ENCODE measurements at places on chromosomes 11 and 22.

DNA sequence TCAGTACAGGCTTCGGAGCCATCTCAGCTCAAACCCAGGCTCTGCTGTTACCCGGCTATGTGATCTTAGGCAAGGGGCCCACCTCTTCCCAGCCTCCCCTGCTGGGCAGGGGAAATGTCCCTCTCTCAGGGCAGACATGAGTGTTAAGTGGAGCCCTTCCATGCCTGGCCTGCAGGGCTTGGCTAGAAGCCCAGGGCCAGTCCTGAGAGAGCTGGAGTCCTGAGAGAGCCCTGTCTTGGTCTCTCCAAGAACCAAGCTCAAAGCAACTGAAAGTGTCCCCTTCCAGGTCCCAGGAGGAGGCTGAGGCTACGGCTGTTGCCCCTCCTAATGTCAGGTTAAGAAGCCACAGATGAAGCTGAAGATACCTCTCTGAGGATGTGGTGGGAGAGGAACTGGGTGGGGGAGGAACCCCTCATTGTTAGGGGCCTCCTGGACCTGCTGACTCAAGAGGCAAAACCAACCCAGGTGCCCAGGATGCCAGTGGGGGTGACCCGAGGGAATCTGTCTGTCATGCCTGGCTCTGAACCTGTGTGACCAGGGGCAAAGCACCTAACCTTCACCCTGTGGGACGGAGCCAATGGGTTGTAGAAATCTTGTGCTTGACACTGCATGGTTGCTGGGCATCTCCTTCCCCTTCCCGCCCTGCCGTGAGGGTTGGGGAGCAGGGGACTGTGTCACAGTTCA lies 4.2 kb downstream of the ZP1 start:
- no peak for DNase-seq

DNA sequence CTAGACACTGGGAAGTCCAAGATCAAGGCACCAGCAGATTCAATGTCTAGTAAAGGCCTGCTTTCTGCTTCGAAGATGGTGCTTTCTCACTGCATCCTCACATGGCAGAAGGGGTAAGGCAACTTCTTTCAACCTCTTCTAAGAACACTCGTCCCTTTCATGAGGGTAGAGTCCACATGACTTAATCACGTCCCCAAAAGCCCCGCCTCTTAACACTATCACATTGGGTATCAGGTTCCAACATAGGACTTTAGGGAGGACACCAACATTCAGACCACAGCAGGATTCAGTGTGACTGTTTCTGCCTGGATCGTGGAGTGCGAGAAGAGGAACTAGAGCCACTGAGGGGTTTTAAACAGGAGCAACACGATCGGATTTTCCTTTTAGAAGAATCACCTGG lies 3.7 kb upstream of the TIRAP start:
- no peak for DNase-seq

DNA sequence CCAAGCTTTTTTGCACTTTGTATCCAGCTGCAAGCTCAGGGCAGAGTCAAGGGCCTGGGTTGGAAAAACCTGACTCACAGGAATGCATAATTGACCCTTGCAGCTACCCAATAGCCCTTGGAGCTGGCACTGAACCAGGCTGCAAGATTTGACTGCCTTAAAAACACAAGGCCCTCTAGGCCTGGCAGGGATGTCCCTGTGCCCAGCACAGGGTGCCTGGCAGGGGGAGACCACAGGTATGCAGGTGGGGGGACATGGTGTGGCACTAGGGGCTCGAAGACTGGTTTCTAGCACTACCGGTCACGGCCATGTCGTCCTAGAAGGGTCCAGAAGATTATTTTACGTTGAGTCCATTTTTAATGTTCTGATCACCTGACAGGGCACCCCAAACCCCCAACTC lies 30.2 kb downstream of the SBF1 start:
- DNase-seq = no peak

- no peak for DNase-seq
Observed at GRCh38 chr22:29044657-29045176, 16.9 kb downstream of the C22orf31 start.

GRCh38 chr11:105181100-105181499 lies 41.5 kb upstream of the CARD18 start:
- DNase-seq = no peak

GRCh38 chr11:12876340-12876739 lies 132.8 kb upstream of the RASSF10 start:
- no peak for DNase-seq

DNA sequence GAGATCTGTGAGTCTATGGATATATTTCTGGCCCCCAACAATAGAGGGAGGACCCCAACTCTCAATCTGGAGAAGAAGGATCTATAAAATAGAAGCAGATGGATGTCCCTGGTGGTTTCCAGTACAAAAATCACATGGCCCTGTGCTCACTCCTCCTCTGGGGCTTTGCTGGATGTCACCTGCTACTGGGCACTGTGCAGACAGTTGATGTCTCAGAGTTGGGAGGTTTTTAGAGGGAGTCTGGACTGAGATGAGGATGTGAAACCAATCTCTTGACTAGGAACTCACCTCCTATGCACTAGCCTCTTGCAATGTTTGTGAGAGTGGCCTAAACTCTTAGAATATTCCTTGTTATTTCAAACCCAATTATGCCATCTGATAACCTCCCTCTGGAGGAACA lies 107.2 kb downstream of the SCN3B start:
- no peak for DNase-seq

GRCh38 chr22:32837803-32838202 lies 36.3 kb downstream of the TIMP3 start:
- no peak for DNase-seq

DNA sequence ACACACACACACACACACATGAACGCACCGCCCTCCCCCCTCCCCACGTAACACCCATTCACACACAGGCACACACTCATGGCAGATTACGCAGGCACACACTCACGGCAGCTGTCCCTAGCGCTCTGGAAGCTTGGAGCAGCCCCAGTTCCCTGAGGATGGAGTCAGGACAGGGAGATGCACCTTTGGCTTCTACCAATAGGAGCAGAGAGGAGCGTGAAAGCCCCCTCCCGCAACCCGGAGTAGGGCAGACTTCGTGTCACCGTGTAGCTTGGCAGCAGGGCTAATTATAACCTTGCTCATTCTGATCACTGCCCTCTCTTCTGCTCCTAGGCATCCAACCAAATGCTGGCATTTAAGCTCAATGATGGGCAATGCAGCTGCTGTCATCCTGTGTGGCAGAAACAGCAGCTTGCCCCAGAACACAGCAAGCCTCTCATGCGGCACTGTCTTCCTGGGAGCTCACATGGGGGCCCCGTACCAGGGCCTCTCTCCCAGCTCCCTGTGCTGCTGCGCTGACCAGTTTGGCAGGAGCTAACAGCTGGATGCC lies 31.9 kb downstream of the ANKK1 start:
- DNase-seq = no peak

DNA sequence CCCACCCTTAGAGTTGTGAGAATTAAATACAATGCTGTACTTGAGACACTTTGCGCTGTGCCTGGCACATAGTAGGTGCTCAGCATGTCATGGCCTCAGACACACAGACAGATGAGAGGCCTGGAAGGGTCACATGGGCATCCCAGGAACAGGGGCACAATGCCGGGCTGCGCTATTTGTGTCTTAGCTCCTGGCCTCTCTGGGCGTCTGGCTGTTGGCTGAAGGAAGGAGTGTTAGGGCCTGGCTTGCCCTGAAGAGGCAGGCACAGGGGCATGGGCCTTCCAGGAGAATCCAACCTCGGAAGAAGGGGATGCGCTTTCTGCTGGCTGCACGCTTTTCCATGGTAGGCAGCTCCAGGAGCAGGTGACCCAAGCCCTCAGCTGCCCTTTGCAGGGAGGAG lies 41.4 kb downstream of the ST14 start:
- no peak for DNase-seq

GRCh38 chr22:19118329-19118880 lies 3.8 kb downstream of the DGCR2 start:
- DNase-seq = no peak

DNA sequence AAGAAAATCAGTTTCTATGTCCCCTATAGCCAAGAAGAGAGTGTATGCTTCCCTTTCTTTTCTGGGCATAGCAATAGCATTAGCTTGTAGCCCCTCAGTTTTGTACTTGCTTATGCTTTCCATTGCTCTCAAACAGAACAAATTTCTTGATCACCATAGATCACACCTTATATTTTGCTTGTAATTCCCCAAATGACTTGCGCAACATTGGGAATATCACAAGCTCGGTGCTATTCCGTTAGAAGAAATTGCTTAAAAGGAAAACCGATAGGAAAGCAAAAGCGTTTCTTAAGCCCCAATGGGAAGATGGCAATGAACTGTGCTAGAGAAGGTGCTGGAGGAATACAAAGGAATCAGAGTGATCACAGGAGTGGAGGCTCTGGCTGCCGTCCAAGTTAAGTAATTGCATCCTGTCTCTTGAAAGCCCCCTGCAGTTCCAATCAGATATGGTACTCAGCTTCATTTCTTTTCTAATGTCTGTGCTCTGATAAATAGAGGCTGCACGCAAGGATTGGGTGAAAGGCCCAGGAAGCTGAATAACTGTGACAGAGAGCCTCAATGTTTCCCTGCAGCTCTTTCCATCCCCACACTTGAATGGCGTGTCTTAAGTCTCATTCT lies 182.1 kb upstream of the KIRREL3 start:
- DNase-seq = peak; percentile 9

- no peak for DNase-seq
Observed at GRCh38 chr22:36796552-36797175, 20.2 kb downstream of the PVALB start.

DNA sequence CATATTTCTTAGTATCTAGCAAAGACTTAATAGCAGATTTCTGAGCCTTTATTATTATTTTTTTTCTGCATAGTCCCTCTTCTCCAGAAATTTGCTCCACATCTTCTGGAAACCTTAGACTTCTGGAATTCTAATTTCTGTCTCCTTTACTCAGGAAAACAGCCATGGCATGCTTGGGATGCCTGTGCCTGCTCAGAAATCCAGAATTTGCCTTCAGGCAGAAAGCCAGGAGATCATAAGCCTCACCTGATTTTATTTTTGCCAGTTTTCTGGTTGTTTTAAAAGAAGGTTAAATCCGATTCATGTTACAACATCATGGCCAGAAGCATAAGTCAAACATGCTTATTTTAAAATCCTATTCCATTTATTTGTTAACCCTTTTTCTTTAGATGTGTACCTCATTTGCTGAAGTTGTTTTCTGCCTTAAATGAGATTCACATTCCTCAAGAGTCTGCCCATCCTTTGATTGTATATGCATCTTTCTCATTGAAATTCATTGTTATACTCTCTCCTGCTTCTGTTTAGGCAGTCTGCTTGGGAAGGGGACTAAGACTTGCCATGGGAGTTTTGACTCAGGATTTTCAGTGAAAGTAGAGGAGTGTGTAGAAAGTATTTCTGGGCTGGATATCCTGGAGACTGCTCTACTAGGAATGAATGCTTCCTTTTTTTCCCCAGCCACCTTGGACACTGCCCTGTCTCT lies 37.1 kb downstream of the SIK2 start:
- DNase-seq = no peak

- DNase-seq = no peak
Observed at GRCh38 chr11:113286009-113286408, 28.4 kb upstream of the TTC12 start.

DNA sequence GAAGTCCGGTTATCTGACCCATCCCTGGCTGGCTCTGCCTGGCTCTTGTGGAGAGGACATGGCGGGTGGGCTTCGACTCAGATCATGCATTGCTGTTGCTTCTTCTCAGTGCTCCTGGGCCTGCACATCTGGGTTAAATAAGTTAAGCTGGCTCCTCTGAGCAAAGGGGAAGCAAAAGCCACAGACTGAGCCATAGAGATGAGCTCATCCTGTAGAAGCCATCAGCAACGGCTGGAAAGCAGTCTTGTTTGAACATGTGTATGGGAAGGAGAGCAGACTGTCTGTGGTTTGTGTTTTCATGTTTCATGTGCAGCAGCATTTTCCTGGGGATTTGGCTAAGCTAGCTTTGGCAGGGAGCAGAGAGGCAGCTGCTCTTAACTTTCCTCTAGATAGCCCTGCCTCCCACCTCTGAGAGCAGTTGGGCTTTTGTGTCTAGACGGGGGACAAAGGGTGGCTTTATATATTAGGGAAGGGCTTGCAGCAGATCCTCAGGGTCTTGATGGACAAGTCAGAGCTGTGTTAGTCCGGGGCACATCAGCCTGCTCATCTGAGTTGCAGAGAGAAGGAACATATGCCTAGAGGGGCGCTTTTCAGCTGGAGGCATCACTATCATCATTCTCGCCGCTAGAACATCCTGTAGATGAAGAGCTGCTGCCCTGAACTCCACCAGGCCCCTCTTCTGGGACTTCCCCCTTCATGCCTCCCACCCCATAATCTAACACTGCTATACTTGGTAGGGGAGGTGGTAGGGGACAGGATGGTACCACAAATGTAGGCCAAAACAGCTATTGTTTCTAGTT lies 14.9 kb downstream of the DCPS start:
- no peak for DNase-seq

GRCh38 chr22:48075604-48076003 lies 1313.2 kb downstream of the TBC1D22A start:
- no peak for DNase-seq

- DNase-seq = no peak
Observed at GRCh38 chr11:23278121-23278520, 417.8 kb upstream of the CCDC179 start.

- DNase-seq = peak; percentile 42
Observed at GRCh38 chr22:49046546-49047361, 780.9 kb downstream of the BRD1 start.

GRCh38 chr11:131534611-131535010 lies 164.2 kb downstream of the NTM start:
- no peak for DNase-seq

- no peak for DNase-seq
Observed at GRCh38 chr11:95684170-95684569, 105.4 kb downstream of the FAM76B start.

GRCh38 chr11:121999651-122000050 lies 116.4 kb downstream of the BLID start:
- DNase-seq = no peak

GRCh38 chr11:108803776-108804175 lies 138.9 kb downstream of the DDX10 start:
- DNase-seq = no peak

GRCh38 chr11:116042146-116042545 lies 537.9 kb upstream of the CADM1 start:
- DNase-seq = no peak

GRCh38 chr11:88345408-88345807 lies 7.9 kb upstream of the CTSC start:
- DNase-seq = no peak

Measured in HEK293T (cell line).